ENCODE measurements at places on chromosomes 2 and 18.

- no peak for DNase-seq
Measured at GRCh38 chr2:189594305-189594704, 13.7 kb upstream of the SLC40A1 start.

DNA sequence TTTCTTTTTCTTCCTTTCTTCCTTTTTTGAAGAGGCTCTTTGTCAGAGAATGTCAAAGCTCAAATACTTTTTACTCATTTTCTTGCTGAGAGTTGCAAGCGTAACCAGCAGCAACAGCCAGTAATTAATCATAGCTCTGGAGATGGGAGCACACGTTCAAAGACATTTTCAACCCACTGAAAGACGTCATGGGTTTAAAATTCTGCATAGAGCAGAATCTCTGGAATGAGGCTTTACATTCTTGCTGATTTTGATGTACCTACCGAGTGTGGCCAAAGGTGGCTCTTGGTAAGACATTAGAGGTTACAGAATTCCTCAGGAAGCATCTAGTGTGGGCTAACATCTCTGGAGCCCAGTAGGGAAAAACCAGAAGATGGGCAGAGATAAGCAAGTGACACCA lies 292.5 kb downstream of the MTX2 start:
- no peak for DNase-seq

GRCh38 chr2:723761-724160 lies 46.6 kb upstream of the TMEM18 start:
- no peak for DNase-seq

DNA sequence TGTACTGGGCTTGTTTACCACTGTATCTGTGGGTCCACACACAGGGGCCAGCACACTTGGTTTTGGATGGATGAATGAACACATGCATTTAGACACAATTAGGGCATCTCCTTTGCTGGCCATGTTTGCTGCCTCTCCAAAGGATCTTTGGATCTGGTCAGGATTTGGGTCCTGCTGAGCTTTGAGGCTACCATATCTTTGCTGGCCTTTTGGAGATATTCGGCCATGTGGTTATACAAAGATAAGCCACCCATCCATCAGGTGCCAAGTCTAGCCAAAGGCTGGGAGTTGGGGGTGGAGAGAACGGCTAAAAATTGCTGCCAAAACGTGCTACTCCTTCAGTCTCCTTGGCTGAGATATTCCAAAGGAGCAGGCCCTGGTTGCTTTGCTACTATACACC lies 18.2 kb upstream of the FZD7 start:
- DNase-seq, result no peak
